ENCODE measurements at places on chromosomes 11 and 22. TPM values are rescaled to one million over a fixed set of nuclear protein-coding genes. Genes with fewer than 3 reads are reported as not detected.

ZNRD2 gene
- 30.3 TPM for total RNA-seq

SLC25A18 gene
- not detected for total RNA-seq

SAMM50 gene
- 32.6 TPM for total RNA-seq

NLRP14 gene
- total RNA-seq = 0.13 TPM

UPK2 gene
- total RNA-seq = 0.13 TPM

SCGB1D2 gene
- total RNA-seq = not detected

CHRM4 gene
- not detected for total RNA-seq

GGTLC2 gene
- not detected for total RNA-seq

TMEM184B gene
- total RNA-seq = 13.3 TPM

CCS gene
- total RNA-seq = 29.3 TPM

SLC25A22 gene
- total RNA-seq = 4.4 TPM

SELENOM gene
- total RNA-seq = 29.4 TPM

POU2AF1 gene
- not detected for total RNA-seq

SUSD2 gene
- under 0.01 TPM for total RNA-seq
